Muscle of arm (tissue), 14 donors: ENCODE measurements at places on chromosomes 11 and 22. TPM values are rescaled to one million over a fixed set of nuclear protein-coding genes. Genes with fewer than 3 reads are reported as not detected.
A peak's percentile ranks its signal among the peaks of the same experiment; 100 is the strongest.

DNA sequence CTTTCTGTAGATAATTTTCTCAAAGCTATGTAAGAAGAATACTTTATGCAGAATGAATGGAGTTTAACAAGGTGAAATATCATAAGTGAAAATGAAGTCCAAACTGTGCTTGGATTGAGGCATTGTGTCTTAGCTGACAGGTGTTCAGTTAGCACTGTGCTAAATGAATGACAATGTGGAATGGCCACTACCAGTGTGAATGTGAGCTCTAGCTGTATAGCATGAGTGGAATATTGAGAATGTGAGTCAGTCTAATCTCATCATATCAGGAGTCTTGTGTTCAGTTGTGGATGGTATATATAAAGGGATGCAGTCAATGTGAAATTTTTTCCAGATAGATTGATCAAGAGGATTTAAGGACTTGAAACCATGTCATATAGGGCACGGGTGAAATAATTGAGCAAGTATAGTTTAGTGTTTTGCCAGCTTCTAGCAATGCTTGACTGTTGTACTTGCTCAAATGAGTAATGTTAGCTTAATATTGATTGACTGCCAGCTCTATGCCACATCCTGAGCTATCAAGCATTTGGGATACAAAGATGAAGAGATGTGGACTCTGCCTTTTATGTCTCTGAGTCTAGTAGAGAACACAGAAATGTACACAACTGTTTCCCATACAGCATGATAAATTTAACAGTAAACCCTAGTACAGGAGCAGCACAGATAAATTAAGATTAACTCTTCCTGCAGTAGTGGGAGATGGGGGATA lies 10.6 kb upstream of the RAG2 start:
- DNase-seq: no peak

DNA sequence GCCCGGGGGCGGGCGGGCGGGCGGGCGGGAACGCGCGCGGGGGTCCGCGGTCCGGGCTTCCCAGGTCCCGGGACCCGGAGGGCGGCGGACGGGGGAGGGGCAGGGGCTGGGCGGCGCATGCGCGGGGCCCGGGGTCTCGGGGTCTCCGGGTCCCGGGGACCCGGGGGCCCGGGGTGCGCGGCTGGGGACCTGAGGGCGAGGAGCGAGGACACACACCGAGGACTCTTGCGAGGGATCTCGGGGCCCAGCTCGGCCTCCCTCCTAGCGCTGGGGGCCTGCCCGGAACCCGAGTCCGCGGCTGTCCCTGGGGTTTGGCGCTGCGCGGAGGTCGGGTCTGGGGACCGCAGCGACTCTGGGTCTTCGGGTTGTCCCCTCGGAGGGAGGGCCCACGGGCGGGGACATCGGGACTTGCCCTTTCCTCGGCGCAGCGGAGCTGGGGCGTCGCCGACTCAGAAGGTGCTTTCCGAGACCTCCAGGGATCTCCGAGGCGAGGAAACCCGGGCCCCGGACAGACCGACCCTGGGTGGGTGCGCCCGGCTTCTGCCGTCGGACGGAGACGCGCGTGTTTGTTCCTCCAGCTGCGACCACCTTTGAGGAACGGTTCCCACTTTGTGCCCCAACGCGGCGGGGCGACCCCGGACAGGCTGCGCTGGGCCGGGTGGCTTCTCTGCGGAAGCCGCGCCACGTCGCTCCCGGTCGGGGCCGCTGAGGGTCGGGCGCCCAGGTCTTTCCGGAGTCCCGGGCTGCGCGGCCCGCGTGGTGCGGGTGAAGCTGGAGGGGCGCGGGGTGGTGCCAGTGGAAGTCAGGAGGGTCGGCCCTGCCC lies 540 bp downstream of the PPARA start:
- peak; percentile 39 for DNase-seq

GRCh38 chr11:114232400-114233059 lies 63.7 kb upstream of the NNMT start:
- no peak for DNase-seq

GRCh38 chr22:44489026-44489425 lies 9.0 kb downstream of the RTL6 start:
- no peak for DNase-seq

- no peak for DNase-seq
Measured at GRCh38 chr11:87252869-87253268, 215.1 kb downstream of the TMEM135 start.

- no peak for DNase-seq
Measured at GRCh38 chr11:123581651-123582399, 72.6 kb downstream of the SCN3B start.

- DNase-seq: no peak
Measured at GRCh38 chr11:65962141-65962564, 619 bp downstream of the SART1 start.

RIC3 gene
- polyA plus RNA-seq: 0.46 TPM

OR8G5 gene
- not detected for polyA plus RNA-seq

CCND1 gene
- 70.2 TPM for polyA plus RNA-seq

OR4A47 gene
- polyA plus RNA-seq: not detected

OR51B2 gene
- polyA plus RNA-seq: not detected
